ENCODE measurements at places on chromosomes 2 and 18. TPM values are rescaled to one million over a fixed set of nuclear protein-coding genes. Genes with fewer than 3 reads are reported as not detected.

- DNase-seq = no peak
Observed at GRCh38 chr2:240575101-240575965, 7.0 kb downstream of the RNPEPL1 start.

Gene RASGRP3
- not detected for total RNA-seq

- peak; percentile 1 for DNase-seq
Observed at GRCh38 chr2:145431181-145431951, 911.4 kb upstream of the ZEB2 start.

DNA sequence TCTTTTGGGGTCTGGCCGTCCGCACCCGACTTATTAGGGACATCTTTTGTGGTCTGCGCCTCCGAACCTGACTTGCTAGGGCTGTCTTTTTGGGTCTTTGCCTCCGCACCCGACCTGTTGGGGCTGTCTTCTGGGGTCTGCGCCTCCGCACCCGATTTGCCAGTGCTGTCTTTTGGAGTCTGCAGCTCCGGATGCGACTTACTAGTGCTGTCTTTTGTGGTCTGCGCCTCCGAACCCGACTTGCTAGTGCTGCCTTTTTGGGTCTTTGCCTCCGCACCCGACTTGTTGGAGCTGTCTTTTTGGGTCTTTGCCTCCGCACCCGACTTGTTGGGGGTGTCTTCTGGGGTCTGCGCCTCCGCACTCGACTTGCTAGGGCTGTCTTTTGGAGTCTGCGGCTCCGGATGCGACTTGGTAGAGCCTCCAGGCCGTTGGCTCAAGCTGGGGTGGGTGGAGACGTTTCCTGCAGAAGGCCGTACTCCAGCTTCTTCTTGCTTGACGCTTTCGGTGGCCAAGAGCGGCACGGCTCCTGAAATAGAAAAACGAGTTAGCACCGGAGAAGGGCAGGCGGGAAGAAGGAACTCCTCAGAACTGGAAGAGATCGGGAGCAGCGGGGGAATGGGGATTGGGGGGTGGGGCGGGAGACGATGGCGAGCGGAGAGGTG, 498 bp downstream of the TGOLN2 start:
- no peak for DNase-seq

GRCh38 chr2:238730001-238730669, 117.8 kb upstream of the TWIST2 start:
- no peak for DNase-seq

DNA sequence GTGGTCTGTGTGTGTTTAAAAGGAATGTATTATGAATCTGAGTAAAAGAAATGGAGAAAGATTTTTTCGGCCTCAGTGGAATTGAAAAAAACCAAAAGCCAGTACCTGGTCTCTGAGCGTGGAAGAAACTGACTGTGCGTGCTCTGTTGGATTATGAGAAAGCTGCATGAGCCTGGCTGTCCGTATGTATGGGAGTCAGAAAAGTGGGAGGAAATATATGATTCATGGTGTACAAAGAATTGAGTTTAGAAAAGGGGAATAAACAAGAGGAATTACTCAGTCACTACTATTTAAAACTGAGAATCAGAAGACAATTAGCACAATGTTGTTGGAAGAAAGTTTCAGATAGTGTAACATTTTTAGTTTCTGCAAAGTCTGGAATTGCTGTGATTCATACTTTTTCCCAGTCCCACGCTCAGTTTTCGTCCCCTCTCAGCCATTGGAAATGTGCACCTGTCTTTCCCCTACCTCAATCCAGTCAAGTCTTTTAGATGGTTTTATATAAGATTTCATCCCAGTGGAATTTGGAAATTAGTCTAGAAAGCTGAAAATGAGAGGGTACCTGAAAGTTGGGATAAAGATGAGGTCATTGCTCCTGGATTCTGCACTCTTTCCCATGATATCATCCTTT, 66.4 kb upstream of the CHMP1B start:
- DNase-seq = no peak

DNA sequence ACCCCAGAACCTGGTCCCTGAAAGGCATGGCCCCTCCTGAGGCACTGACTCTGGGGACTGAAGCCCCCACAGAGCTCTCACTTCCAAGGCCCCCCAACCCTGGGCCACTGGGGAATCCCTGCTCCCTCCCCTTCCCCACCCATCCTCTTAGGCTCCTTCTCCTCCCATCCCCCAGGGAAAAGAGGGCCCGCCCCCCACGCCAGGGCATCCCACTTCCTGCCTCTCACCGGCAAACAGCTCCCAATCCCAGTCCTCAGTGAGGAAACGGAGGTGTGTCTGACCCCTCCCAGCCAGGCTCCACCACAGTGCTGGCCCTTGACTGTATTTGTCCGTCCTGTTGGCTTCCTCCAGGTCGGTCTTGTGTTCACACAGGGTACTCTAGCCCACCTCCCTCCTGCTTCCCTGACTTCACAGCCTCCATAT, 35.0 kb upstream of the PTMA start:
- peak; percentile 93 for DNase-seq

All from H7 (cell line).